ENCODE measurements at places on chromosomes 2 and 18. TPM values are rescaled to one million over a fixed set of nuclear protein-coding genes. Genes with fewer than 3 reads are reported as not detected.

DUSP11 gene
- total RNA-seq, result 14.2 TPM

GPR75 gene
- total RNA-seq, result 0.79 TPM

C1QL2 gene
- total RNA-seq, result not detected

CDKL4 gene
- 0.99 TPM for total RNA-seq

GRCh38 chr2:158269143-158269542 is 167.5 kb downstream of the UPP2 start:
- H3K27ac ChIP-seq, result no peak overlapping the region
- no peaks in the 10 kb centered on the region for H3K36me3 ChIP-seq
- no peaks in the 10 kb centered on the region for H3K4me1 ChIP-seq
- DNase-seq, result no peak
- no peaks in the 10 kb centered on the region for H3K27me3 ChIP-seq
- H3K4me3 ChIP-seq, result no peak overlapping the region

DNA sequence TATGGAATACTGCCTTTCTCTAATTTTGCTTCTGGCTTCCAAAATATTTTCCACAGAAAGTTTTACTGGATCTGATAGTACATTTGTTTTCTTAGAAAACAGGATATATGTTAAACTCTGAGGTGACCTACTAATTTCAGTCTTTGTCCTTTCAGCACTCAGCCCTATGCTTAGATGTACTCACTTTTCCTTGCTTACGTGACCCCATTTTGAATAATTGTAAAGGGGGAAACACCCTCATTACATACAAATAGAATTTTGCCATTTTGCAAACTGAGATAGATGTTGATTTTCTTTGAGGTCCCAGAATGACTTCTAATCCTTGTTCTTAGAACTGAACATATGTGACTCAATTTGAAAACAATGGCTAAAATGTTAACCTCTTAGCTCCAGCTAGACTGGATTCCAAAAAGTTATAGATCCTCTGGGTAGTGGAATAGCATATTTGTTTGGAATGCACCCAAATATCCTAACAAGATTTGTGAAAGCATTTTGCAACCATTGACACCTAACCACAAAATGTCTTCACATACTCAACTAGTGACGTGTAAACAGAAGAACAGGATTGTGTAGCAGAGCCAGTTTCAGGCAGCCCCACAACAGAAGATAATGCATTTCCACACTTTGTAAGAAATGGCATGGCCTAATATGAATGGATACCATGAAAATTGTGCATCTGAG is 44.8 kb upstream of the EHBP1 start:
- H3K27me3 ChIP-seq, result no peaks in the 10 kb centered on the region
- H3K4me3 ChIP-seq, result no peak overlapping the region
- H3K27ac ChIP-seq, result no peak overlapping the region
- H3K36me3 ChIP-seq, result no peaks in the 10 kb centered on the region
- H3K4me1 ChIP-seq, result peaks cover 19% of the 10 kb centered on the region

DNA sequence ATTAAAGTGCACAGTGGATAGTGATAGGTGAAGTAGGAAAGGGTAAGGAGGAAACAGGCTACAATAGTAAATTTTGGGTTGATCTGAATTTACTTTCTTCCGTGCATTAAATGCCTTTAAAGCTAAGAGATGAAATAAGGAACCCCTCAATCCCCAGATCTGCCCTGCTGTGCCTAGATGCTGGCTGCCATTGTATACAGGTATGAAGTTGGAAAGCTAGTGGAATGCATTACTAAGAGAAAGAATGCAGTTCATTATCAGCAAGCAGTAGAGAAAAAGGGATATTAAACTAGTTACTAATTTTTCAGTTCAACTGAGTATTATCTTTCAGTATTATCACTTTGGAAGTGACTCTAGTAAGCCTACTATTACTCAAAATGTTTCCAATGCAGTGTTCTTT is 93.3 kb downstream of the WDPCP start:
- no peak for DNase-seq
- no peak overlapping the region for H3K4me3 ChIP-seq
- H3K27me3 ChIP-seq, result no peaks in the 10 kb centered on the region
- H3K36me3 ChIP-seq, result no peaks in the 10 kb centered on the region
- no peak overlapping the region for H3K27ac ChIP-seq
- no peaks in the 10 kb centered on the region for H3K4me1 ChIP-seq

DNA sequence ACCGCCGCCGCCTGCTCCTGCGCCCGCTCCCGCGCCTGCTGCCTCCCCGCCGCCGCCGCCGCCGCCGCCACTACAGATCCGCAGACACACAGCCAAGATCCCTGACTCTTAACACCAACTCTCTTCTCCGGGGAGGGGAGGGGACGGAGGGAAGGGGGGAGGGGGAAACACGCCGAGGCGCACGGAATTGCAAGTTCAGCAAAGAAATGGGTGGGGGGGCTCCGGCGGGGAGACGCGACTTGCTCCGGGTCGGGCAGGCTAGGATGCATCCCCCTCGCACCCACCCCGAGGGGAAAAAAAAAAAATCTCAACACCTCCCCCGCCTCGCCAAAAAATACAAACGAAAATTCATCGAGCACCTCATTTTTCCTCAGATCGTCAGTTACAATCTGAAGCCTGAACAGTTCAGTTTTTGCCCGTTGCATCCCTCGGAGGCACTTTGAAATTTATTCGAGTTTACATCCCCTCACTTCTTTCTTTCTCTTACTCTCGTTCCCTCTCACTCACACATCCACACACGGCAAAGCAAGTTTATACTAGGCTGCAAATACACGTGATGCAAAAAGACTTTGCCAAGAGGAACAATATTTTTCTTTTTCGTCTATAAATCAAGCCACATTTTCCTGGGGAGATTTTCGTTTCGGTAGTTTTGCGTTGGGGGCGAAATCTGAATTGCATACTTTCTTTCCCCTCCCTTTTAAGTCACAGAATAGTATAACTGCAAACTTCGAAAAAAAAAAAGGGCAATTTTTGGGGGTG is at the start of gene TCF4:
TSS of gene TCF4 (minus strand) at position 82 of the 759 bp plus-strand sequence. CDS start 1,076 bp downstream, outside the sequence.
- no peaks in the 10 kb centered on the region for H3K36me3 ChIP-seq
- H3K4me1 ChIP-seq, result peaks cover 23% of the 10 kb centered on the region
- peak within 1 kb of the TSS; percentile 84 for H3K4me3 ChIP-seq
- H3K27ac ChIP-seq, result peak within 1 kb of the TSS; percentile 86
- DNase-seq, result peak; percentile 66

- no peak overlapping the region for H3K27ac ChIP-seq
- DNase-seq, result no peak
- no peaks in the 10 kb centered on the region for H3K4me1 ChIP-seq
These were observed 75.8 kb downstream of the KIDINS220 start for GRCh38 chr2:8761529-8762164.

DNA sequence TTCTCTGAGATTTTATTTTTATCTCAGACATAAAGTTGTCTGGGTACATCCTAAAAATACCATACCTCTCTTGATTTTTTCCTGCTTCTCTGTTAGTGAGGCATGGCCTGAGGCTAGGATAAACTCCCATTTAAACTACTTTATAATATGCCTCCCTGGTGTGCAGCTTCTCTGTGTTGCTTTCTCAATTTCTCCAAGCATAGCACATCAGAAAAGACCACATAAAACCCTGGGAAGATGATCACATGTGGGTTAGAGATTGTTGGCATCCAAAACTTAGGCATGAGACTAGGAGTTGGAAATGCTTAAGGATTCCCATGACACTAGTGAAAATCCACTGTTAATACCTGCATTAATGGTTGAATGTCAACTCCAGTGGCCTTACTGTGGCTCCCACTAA is 254.6 kb downstream of the RND3 start:
- DNase-seq, result no peak
- no peaks in the 10 kb centered on the region for H3K27me3 ChIP-seq
- no peak overlapping the region for H3K27ac ChIP-seq
- H3K36me3 ChIP-seq, result no peaks in the 10 kb centered on the region

DNA sequence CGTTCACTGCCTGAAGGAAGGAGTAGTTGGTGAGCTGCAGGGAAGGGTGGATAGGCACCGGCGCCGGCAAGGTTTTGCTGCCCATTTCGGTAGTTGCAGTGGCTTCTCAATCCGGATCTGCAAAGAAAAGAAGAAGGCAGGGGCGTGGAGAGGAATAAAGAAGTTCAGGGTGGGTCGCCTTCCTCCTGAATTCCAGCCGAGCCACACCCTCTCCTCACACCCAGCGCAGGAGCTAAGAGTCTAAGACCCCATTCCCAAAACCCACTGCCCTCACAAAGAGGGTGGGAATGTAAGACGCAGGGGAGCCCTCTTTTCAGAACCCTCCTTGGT is 4.7 kb downstream of the OSR1 start:
- H3K27me3 ChIP-seq, result no peaks in the 10 kb centered on the region
- H3K4me1 ChIP-seq, result peaks cover 7% of the 10 kb centered on the region
- peaks cover 10% of the 10 kb centered on the region for H3K36me3 ChIP-seq
- no peak overlapping the region for H3K27ac ChIP-seq
- no peak overlapping the region for H3K4me3 ChIP-seq

DNA sequence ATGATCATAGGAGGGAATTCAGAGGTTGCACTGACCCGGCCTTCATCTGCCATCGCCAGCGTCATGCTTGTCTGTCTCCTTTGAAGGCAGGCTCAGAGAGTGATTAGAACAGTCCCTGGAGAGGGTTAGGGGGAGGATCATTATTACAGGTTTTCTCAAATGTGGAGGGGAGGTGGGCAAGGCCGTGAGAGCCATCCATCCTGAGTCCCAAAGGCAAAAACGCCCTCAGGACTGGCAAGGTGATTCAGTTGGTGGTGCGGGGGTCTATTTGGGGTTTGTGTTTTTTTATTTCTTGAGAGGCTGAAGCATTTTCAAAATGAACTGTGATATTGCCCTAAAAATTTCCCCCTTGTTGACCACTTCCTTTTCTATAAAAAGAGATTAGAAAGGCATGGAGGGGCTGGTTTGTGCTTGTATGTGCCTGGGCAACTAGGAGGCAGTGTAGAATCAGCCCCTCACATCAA is 39.3 kb upstream of the GYPC start:
- H3K36me3 ChIP-seq, result no peaks in the 10 kb centered on the region
- no peak overlapping the region for H3K4me3 ChIP-seq
- DNase-seq, result no peak
- H3K27ac ChIP-seq, result no peak overlapping the region
- no peaks in the 10 kb centered on the region for H3K27me3 ChIP-seq
- H3K4me1 ChIP-seq, result no peaks in the 10 kb centered on the region

GRCh38 chr18:73945130-73945792 is 202.4 kb downstream of the FBXO15 start:
- H3K27me3 ChIP-seq, result no peaks in the 10 kb centered on the region
- H3K4me3 ChIP-seq, result no peak overlapping the region
- H3K4me1 ChIP-seq, result no peaks in the 10 kb centered on the region
- H3K27ac ChIP-seq, result no peak overlapping the region

GRCh38 chr2:216777637-216778273 is 82.1 kb downstream of the TNP1 start:
- H3K4me1 ChIP-seq, result peaks cover 37% of the 10 kb centered on the region
- H3K4me3 ChIP-seq, result no peak overlapping the region
- no peaks in the 10 kb centered on the region for H3K27me3 ChIP-seq
- H3K27ac ChIP-seq, result no peak overlapping the region
- DNase-seq, result no peak

DNA sequence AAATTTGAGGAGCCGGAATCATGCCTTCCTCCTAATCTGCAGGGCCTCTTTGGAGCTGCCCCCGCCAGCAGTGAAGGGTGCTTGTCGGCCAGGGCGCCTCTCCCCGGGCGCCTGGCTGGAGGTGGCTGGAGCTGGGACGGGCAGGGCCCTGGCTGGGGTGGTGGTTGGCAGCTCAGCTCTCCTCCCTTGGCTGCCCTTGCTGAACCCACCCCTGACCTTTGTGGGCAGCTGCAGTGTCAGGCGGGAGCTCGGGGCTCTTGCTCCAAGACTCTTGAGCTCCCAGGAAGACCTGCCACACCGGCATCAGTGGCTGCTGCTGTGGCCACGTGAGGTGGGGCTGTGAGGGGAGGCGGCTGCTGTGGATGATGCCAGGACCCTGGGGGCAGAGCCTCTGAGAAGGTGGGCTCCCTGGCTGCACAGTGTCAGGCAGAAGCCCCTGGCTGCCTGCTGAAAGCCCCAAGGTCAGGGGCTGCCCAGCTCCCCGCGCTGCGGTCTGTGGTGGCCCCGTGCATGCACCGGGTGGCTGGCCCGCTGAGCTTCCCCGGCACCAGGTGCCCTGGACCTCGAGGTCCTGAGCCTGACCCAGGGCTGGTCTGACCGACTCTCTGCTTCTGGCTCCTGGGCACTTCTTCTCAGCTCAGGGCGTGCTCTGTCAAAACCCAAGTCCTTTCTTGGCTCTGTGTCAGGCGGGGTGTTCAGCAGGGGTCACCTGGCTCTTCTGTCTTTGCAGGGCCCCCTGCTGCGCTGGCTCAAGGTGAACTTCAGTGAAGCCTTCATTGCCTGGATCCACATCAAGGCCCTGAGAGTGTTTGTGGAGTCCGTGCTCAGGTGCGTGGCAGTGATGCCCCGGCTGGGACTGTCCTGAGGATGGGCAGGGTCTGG is 34.5 kb downstream of the PDIA6 start:
- H3K4me3 ChIP-seq, result no peak overlapping the region
- H3K27ac ChIP-seq, result no peak overlapping the region
- peaks cover 51% of the 10 kb centered on the region for H3K36me3 ChIP-seq
- no peak for DNase-seq
- no peaks in the 10 kb centered on the region for H3K4me1 ChIP-seq
- H3K27me3 ChIP-seq, result no peaks in the 10 kb centered on the region

DNA sequence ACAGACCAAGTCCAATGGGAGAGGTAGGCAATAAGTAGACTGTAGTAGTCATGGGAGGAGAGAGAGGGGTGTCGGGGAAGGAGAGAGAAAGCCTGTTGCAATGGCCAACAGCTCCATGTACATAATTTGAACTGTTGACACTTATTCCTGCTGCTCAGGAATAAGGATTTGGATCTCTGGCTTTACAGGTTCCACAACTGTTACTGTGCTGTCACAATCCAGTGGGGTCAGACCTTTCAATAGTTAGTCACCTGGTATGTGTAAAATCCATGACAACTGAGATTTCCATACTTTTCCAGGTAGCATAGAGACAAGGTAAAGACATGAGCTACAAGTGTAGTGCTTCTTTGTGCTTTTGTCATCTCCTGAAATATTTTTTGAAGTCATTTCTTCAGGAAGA is 47.5 kb upstream of the RIOK3 start:
- H3K36me3 ChIP-seq, result no peaks in the 10 kb centered on the region
- no peak for DNase-seq
- no peak overlapping the region for H3K4me3 ChIP-seq
- no peaks in the 10 kb centered on the region for H3K27me3 ChIP-seq
- H3K27ac ChIP-seq, result no peak overlapping the region

Data from psoas muscle (tissue), 8 donors.